ENCODE measurements at places on chromosomes 5 and 9. TPM values are rescaled to one million over a fixed set of nuclear protein-coding genes. Genes with fewer than 3 reads are reported as not detected.

The PDGFRB gene
- total RNA-seq = 68.9 TPM

The GALT gene
- total RNA-seq = 61.0 TPM

The MYOZ3 gene
- total RNA-seq = not detected

The KIF4B gene
- total RNA-seq = not detected

The SLC36A3 gene
- not detected for total RNA-seq

The PCDHGA9 gene
- total RNA-seq = not detected

The SPINK7 gene
- total RNA-seq = not detected

The TMOD1 gene
- total RNA-seq = 0.88 TPM

The SMIM3 gene
- total RNA-seq = 22.1 TPM

The TRIM7 gene
- total RNA-seq = 1.7 TPM

The IRX2 gene
- not detected for total RNA-seq

The DMGDH gene
- 0.33 TPM for total RNA-seq

The IFNB1 gene
- 1.1 TPM for total RNA-seq

The PCDHA9 gene
- total RNA-seq = not detected

The XRCC4 gene
- 11.9 TPM for total RNA-seq

The CDHR2 gene
- 0.56 TPM for total RNA-seq

The IFNA13 gene
- total RNA-seq = not detected

The SEMA5A gene
- total RNA-seq = 0.02 TPM

The PLPPR1 gene
- total RNA-seq = not detected

The VCAN gene
- 0.45 TPM for total RNA-seq

The POU5F2 gene
- 2.0 TPM for total RNA-seq

The PCDHA3 gene
- not detected for total RNA-seq

The HSPA4 gene
- 105 TPM for total RNA-seq

The FOXD4L6 gene
- total RNA-seq = not detected

The SLC34A1 gene
- total RNA-seq = 0.85 TPM

The MYORG gene
- total RNA-seq = 4.2 TPM

The IFNK gene
- total RNA-seq = not detected

The TEK gene
- total RNA-seq = not detected

The FGF10 gene
- total RNA-seq = not detected

The WNT8A gene
- total RNA-seq = not detected

The CCL27 gene
- total RNA-seq = not detected

Data from activated CD8-positive, alpha-beta memory T cell treated with anti-CD3 and anti-CD28 coated beads, Interleukin-2, amount 10 ng/mL, durations not matched to agents 7 days and 5 days (primary cell).